ENCODE measurements at places on chromosomes 5 and 9.

GRCh38 chr9:4555236-4555635, 65.0 kb downstream of the SLC1A1 start:
- peak; percentile 91 for DNase-seq

GRCh38 chr5:122310889-122311288, 1.1 kb upstream of the SNCAIP start:
- peak; percentile 48 for DNase-seq

- DNase-seq = no peak
These were observed 18.4 kb upstream of the SCGB3A2 start for GRCh38 chr5:147859962-147860640.

DNA sequence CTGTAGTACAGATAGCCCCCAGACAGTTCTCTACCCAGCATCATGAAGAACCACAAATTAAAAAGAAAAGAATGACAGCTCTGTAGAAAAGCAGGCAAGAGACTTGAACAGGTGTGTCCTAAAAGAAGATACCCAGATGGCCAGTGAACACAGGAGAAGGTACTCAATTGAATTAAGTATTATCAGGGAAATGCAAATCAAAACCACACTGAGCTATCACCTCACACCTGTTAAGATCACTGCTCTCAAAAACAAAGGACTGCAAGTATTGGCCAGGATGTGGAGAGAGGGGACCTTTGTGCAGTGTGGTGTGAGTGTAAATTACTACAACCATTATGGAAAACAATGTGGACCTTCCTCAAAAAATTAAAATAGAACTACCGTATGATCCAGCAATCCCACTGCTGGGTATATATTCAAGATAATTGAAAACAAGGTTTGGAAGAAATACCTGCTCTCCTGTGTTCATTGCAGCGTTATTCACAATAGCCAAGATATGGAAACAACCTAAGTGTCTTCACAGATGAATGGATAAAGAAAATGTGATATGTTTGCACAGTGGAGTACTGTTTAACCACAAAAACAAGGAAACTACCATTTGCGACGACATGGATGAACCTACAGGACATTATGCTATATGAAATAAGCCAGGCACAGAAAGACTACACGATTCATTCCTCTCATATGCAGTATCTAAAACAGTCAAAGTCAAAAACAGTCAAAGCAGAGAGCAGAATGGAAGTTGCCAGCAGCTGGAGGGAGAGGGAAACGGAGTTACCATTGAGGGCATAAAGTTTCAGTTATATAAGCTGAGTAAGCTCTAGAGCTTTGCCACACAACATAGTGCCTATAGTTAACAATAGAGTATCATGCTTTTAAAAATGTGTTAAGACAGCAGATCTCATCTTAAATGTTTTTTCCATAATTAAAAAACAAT, 102.6 kb downstream of the WNK2 start:
- no peak for DNase-seq

- no peak for DNase-seq
These were observed 126.7 kb upstream of the PTGER4 start for GRCh38 chr5:40552981-40553380.

GRCh38 chr9:137650259-137650658, 31.5 kb downstream of the EHMT1 start:
- DNase-seq = no peak
